HT1080 (cell line): ENCODE measurements at places on chromosomes 3 and 15. TPM values are rescaled to one million over a fixed set of nuclear protein-coding genes. Genes with fewer than 3 reads are reported as not detected.

DNA sequence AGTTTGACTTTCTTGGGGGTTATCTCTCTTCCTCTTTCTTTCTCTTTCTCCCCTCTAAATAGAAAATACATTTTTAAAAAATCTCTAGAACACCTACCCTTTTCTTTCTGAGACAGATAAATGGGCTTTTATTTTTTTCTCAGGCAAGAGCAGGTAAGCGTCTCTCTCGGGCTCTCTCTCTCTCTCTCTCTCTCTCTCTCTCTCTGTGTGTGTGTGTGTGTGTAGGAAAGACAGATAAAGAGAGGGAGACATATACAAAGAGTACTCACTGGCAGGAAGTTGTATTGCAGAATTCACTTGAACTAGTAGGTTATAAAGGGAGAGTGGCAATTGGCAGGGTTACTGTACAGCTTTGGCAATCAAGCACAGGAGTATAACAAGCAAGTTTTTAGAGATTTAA lies 118.1 kb upstream of the LSAMP start:
- no peak for DNase-seq

- no peak for DNase-seq
These were observed 272.5 kb downstream of the ZBTB20 start for GRCh38 chr3:114874522-114874971.

CLRN1 gene
- not detected in 2 replicates for total RNA-seq

DNA sequence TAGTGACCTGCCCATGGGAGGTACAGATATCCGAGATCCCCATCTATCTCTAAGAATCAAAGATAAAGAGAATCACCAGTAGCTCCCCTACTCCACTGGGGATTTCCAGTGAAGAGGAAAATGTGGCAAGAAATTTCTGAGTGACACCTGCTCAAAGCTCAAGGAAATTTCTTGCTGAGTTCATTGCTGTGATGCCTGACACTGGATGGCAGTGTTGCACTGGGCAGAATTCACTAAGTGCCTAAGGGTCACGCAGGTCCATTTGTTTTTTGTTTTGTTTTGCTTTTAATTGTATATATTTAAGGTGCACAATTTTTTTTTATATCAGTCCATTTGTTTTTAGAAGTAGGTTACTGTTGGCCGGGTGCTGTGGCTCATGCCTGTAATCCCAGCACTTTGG lies 109.5 kb upstream of the KCNAB1 start:
- DNase-seq, result no peak

GRCh38 chr15:36911322-36911944 lies 188.9 kb downstream of the MEIS2 start:
- peak; percentile 55 for DNase-seq

DNA sequence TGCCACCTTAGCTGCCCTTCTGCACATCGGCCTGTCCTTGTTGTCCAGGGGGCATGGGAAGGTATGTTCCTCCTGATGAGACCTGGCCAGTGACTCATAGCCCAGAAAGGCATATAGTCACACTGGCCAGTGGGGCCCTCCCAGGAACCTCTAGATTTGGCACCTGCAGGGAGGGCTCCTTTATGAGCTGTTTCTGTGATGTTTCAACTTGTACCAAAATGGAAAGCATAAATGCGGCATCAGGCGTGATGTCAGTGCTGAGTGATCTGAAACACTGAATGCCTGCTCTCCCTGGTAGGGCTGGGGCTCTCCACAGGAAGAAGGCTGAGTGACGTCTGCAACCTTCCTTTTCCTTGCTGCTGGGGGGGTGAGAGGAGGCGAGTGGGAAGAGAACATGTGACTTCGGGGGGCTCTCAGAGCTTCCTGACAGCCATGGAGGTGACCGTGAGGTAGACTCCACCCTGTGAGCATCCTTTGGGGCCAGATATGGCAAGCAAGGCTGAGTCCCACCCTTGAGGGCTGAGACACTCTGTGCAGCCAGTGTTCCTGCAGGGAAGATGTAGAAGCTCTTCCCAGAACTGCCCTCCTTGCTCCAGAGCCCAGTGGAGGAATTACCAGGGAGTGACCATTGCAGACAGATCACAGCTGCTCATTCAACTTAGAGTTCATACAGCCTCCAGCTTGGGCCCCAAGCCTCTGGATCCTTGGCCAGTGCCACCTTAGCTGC lies 37.1 kb upstream of the APEH start:
- no peak for DNase-seq

IL1RAP gene
- total RNA-seq, result 21.2 and 27.3 TPM in 2 replicates

DNA sequence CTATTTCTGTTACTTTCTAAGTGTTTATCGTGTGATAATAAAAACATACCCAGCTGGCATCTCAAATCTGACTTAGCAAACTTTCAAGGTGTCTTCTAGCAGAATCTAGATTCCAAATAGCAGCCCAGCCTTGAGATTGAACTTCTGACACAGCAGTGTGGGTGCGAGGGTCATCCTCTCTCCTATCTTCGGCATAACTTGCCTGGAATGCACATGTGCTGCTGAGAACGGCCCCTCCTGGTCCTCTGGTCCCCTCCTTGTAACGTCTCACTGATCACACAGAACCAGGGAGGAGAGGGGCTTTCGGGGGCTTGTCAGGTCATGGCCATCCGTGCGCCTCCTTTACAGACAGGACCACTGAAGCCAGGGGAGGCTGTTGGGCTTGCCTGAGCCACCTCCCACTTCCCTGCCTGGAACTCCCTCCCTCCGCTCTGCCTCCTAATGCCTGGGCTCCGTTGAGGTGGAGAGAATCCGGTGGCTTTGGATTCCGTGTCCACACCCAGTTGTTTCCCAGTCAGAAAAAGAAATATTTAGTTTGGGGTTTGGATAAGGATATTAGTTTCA lies 344.4 kb upstream of the C2CD4B start:
- no peak for DNase-seq

GRCh38 chr3:37785736-37786135 lies 75.9 kb upstream of the CTDSPL start:
- DNase-seq, result no peak

DNA sequence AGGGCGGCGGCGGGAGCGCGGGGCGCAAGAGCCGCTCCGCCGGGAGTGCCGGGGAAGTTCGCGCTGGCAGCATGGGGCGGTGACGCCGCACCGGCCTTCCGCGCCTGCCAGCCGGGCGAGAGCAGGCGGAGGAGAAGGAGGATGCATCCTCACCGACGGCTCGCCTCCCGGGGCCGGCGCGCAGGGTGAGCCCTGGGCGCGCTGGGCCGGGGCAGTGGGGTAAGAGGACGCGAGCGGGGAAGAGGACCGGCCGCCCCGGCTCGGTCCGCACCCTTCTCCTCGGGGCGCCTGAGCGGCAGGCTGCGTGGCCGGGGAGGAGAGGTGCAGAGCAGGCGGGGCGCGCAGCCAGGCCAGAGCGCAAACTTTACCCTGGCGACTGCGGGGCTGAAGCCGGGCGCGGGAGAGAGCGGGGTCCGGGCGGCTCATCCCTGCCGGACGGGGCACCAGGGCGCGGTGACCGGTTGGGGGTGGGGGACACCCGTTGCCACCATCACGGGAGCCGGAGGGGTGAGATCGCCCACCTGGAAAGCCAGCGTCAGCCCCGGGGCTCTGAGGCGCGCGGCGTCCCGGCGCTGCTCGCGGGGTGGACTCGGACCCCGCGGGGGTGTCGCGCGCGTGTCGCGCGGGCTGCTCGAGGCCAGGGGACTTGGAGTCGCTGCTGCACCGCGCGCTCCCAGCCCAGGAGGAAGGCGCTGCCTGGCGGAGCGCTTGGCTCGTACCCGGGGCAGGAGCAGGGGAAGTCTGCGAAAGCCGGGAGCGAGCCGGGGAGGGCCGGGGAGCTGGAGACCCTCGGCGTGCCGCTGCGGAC lies 542 bp downstream of the GABRA5 start:
- DNase-seq, result no peak

RPUSD2 gene
- 21.0 and 22.8 TPM in 2 replicates for total RNA-seq

SAMMSON gene
- 0.43 and 0.93 TPM in 2 replicates for total RNA-seq

SPPL2A gene
- total RNA-seq, result 47.2 and 58.9 TPM in 2 replicates

DNA sequence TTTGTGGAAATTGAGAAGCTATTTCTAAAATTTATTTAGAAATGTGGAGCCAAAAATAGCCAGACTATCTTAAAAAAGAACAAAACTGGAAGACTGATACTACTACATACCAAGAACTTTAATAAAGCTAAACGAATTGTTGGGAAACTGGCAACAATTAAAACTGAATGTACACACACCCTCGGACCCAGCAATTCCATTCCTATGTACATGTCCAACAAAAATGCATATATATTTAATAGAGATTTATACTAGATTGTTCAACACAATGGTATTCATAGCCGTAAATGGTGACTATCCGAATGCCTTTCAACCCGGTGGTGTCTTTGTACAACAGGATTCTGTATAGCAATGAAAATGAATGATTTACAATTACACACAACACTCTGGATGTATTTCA lies 136.5 kb upstream of the RASGRP1 start:
- DNase-seq, result no peak

DNA sequence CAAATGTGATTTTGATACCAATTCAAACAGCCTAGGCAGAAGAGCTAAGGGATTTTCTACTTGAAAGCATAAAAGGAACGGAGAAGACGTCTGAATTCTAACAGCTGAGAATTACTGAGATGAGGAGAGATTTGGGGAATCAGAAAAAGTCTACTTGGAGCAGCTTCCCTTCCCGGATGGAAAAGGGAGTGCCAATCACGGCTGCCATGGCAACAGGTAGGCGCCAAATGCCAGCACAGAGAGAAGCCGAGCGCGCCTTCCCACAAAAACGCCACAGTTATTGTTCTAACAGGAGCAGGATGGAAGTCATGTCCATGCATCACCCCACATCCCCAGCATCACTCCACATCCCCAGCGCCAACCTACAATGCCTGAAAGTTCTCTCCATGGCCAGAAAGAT lies 63.5 kb upstream of the PRR20G start:
- no peak for DNase-seq

FBXW12 gene
- total RNA-seq, result not detected in 2 replicates
